ENCODE measurements at places on chromosomes 16 and 17. TPM values are rescaled to one million over a fixed set of nuclear protein-coding genes. Genes with fewer than 3 reads are reported as not detected.

The MT3 gene
- not detected for total RNA-seq

The MYO1C gene
- 218 TPM for total RNA-seq

DNA sequence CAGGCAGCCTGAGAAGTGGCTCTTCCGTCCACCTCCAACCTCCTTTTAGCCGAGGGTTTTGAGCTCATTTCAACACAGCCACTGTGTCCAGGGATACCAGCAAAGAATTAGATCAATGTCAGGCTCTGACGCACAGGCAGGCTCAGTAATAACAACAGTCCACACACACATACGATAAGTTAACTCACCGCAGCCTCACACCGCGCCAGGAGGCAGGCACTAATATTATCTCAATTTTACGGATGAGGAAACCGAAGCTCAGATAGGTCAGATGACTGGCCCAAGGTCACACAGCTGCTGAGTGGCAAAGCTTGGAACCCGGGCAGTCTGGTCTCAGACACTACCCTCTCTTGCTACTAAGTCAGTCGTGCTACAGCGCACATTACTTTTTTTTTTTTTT lies 22.9 kb downstream of the ABR start:
- DNase-seq: no peak

GRCh38 chr17:59093702-59094231 lies 12.9 kb downstream of the TRIM37 start:
- peak; percentile 89 for DNase-seq

DNA sequence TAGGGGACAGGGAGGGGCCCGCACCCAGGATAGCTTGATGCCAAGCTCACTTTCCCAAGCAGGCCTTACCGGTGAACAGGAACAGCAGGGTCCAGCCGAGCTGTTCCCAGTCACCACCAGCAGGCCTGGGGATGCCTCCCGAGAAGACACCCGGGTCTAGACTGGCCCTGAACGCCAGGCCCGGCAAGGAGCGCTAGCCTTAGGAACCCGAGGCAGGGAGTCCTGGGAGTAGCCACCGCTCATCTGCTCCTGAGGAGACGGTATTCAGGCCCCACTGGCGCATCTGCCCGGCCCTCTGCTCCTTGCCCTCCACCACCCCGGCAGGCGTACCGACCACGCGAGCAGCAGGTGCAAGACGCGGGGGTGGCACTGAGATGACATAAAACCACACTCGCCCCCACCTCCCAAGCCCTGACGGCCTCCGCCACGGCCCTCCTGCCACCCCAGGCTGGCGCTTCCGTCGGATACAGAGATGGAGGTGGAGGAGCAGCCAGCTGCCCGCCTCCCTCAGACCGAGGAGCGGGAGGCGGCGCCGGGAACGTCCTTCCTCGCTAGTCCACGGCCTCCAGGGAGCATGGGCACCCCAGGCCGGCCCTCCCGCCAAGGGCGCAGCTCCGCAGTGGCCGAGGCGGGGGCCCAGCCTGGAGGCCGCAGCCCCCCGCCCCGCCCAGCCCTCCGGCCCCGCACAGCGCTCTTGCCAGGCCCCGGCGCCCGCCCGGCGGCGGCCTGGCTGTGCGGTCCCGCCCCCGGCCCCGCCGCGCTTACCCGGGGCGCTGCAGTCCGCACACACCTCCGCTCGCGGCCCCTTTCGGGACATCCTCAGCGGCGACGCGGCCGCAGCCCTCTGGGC lies 661 bp downstream of the GIT1 start:
- DNase-seq: peak; percentile 69

DNA sequence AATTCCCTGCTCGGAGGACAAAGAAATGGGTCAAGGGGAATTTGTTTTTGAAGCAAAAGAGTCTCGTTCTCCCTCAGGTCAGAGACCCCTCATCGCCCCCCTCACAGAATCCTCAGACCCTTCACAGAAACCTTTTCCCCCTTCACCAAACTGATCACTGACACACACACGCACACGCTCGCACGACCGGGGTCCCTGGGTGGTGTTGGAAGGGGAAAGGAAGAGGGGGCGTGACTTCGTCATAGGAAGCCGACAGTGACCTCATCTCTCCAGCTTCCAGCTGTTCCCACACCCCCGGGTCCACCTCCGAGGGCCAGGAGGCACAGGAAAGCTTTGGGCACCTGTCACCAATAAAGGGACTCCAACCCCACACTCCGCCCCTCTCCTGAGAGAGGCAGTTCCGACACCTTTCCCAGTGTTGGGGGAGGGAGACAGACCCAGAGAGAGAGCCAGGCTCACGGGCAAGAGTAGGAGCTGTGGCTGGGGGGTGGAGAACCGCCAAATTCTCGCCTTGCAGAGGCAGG lies 1.2 kb downstream of the ASGR1 start:
- peak; percentile 61 for DNase-seq

- DNase-seq: peak; percentile 80
Observed at GRCh38 chr16:21260870-21261791, 17.0 kb downstream of the CRYM start.

- peak; percentile 46 for DNase-seq
Observed at GRCh38 chr16:56245197-56245596, 53.9 kb downstream of the GNAO1 start.

- no peak for DNase-seq
Observed at GRCh38 chr17:81312624-81313325, 17.7 kb upstream of the SLC38A10 start.

GRCh38 chr16:4351880-4352279 lies 759 bp upstream of the PAM16 start:
- DNase-seq: peak; percentile 69

DNA sequence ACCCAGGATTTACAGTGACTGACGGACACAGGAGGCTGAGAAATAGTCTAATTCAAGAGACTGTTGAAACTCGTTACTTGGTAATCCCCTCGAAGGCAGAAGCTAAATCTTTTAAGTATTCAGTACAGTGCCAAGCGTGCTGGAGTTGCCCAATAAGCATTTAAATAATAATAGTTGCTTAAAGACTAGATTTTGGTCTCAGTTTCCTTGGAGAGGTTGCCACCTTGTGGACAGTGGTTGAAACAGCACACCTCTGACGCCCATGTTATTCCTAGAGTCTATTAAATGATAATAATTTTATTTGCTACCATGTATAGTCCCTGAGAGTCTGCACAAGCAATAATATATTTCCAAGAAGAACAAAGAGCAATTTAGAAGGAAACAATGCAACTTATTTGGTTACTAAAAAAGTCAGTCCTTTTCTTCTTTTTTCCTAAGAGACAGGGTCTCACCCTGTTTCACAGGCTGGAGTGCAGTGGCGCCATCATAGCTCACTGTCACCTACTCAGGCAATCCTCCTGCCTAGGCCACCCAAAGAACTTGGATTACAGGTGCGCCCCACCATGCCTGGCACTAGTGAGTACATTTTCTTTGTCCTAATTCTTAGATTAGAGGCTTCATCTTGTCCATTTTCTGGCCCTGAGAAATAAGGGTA lies 138.0 kb upstream of the NUDT7 start:
- peak; percentile 81 for DNase-seq

DNA sequence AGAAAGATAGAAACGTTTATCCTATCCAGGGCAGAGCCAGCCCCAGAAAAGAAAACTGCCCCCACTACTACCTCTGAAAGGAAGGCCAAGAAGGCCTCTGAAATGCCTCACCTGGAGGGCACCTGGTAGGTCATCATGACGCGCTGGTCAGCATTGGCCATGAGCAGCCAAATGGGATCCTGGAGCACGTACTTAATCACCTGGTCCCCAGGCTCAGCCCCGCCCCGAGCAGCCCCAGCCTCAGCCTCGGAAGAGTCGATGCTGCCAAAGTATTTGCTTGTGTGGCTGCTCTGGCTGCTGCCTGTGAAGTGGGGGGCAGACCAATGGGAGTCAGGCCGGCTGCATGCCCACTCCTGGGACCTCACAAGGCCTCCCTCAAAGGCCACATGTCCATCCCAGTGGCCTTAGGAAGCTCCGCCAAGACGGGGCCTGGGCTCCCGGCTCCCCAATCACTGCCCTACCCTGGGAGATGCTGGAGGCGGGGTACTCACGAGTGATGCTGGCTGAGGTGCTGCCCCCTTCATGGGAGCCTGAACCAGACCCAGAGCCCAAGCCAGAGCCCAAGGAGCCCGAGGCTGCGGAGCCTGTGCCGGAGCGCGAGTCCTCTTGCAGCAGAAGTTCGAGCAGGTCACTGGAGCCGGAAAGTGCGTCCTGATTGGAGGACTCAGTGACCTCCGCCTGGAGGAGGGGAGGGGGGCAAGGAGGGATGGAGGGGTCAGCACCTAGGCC lies 9.9 kb downstream of the PER1 start:
- DNase-seq: no peak

- no peak for DNase-seq
Observed at GRCh38 chr17:79558091-79558900, 52.6 kb downstream of the RBFOX3 start.

DNA sequence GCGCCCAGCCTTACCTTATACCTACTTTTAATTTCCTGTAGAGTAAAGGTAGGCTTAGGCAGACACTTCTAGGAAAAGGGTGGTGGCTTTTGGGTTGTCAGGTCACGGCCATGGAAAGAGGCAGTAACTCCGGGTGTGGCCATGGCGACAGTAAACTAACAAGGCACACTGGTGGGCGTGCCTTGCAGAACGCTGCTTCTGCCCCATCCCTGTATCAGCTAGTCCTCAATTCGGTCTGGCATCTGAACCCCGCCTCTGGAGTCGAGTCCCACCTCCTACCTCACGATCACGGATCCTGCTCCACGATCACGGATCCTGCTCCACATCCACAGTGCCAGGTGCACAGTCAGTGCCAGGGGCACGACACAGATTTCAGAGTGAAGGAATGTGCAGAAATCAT lies 5.6 kb downstream of the ADCY9 start:
- peak; percentile 39 for DNase-seq

DNA sequence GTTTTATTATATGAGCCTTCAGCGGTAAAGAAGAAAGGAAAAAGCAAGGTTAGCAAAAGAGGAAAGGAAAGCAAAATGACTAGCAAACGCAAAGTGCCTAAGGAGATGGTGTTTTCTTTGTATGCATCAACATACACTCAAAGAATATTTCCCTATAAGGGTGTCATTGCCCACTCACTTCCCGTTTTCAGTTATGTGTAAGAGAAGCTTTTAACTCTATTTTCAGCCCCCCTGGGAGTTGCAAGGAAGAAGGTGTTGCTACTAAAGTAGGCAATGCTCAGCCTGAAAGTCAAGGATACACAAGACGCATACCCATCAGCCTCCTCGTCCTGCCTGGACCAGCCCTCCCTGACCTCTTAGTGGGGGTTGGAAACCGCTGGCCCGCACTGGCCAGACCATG lies 267.7 kb upstream of the ZFHX3 start:
- DNase-seq: no peak
